Breast epithelium (tissue), 4 donors: ENCODE measurements at places on chromosomes 13 and 19. TPM values are rescaled to one million over a fixed set of nuclear protein-coding genes. Genes with fewer than 3 reads are reported as not detected.

DNA sequence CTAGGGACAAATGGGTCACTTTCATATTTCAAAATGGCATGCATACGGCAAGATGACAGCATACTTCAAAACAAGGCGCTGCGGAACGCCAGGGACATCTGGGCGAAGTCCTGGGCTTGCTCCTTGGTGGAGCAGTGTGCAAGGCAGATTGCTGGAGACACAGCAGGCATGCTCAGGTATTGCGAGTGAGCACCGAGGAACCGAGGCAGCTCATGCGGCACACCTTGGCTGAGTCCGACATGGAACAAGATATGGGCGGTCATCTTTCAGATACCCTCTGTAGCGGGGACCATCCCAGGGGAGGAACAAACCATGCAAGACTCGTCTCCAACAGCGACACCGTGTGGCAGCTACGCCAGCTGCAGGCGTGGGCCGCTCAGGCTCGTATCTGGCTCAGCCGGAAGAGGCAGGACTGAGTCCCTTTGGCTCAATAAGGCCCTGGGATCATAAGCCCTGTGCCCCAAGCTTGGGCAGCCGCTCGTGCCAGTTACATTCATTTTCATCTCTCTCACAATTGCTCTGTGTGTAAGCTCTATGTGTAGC is 112.4 kb downstream of the NUFIP1 start:
- DNase-seq, result no peak

- DNase-seq, result peak; percentile 39
Observed at GRCh38 chr19:49712397-49712859, 21.5 kb downstream of the CPT1C start.

- DNase-seq, result no peak
Observed at GRCh38 chr13:31638577-31638976, 100.7 kb upstream of the RXFP2 start.

DNA sequence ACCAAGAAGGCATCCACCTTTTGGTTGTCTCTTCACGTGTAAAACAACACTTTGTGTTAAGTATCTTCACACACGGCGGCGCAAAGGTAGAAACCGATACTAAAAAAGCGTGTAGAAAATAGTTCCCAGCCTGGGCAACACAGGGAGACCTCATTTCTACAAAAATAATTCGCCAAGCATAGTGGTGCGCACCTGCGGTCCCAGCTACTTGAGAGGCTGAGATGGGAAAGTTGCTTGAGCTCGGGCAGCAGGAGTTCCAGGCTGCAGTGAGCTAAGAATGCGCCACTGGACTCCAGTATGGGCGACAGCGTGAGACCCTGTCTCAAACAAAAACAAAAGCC is 573 bp upstream of the ERCC5 start:
- no peak for DNase-seq

Gene GRAMD1A
- total RNA-seq, result 38.6 TPM

DNA sequence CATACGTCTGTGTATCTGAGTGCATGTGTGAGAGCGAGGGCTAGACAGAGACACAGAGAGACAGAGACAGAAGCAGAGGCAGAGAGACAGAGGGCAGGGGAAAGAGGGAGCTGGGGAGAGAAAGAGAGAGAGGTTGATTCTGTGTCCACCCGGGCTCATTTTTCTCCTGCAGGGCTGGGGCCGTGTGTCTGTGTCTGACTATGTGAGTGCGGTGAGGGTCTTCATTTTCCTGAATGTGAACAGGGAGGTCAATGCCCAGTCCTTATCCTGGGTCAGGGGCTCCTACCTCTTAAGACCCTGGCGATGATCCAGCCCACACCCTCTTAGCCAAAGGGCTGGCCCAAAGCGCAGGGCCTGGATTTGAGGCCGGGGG is 17.7 kb downstream of the LRRC4B start:
- no peak for DNase-seq

Gene ZIM2
- total RNA-seq, result 1.6 TPM

DNA sequence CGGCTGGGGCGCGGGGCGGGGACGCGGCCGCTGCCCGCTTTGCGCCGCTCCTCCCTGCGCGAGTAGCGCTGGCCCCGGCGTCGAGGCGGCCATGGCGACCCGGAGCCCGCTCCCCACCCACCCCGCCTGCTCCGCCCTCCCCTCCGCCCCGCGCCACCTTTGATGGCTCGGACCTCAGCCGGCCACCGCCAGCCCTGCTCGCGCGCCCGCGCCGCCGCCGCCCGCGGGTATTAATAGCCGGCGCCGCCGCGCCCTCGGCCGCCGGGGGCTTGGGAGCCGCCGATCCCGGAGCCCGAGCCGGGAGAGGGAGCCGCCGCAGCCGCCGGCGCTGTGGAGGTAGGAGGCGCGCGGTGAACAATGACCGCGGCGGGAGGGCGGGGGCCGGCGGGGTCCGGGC is 261 bp downstream of the FARP1 start:
- no peak for DNase-seq

Gene TNNT1
- total RNA-seq, result 7.2 TPM

Gene VSTM2B
- not detected for total RNA-seq

GRCh38 chr19:47280183-47280797 is 5.6 kb downstream of the INAFM1 start:
- no peak for DNase-seq
